ENCODE measurements at places on chromosomes 2 and 18.

GRCh38 chr2:112692495-112692911 is 28.3 kb upstream of the NT5DC4 start:
- DNase-seq, result peak; percentile 24

DNA sequence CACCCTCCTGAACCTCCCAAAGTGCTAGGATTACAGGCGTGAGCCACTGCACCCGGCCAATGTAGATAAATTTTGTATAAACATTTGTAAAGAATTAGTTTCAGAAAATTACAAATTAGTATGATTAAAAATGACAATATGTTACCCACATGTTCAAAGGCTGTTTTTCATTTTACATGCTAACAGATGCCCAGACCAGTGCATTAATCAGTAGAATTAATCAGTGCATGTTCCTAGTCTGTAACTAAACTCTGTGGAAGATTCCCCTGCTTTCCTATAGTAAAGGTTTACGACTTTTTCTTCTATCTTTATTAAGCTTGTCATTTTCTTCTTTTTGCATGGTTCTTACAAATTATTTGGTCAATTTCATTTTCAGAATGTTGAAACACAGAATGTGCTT is 65.8 kb downstream of the UGGT1 start:
- no peak for DNase-seq

- no peak for DNase-seq
Measured at GRCh38 chr18:76459312-76459686, 35.7 kb downstream of the ZNF516 start.

GRCh38 chr2:151947813-151948165 is 119.6 kb upstream of the ARL5A start:
- DNase-seq, result no peak

DNA sequence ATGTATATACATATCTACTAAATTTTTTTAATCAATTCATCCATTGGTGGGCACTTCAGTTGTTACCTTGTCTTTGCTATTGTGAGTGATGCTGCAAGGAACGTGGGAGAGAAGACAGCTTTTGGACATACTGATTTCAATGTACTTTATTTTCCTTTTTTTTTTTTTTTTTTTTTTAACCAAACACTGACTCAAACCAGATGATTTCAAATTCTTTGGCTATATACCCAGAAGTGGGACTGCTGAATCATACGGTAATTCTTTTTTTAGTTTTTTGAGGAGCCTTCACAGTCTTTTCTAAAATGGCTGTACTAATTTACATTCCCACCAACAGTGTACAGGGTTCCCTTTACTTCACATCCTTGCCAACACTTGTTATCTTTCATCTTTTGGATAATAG is 204.7 kb downstream of the INSIG2 start:
- no peak for DNase-seq

GRCh38 chr2:33011941-33012340 is 65.2 kb downstream of the LTBP1 start:
- no peak for DNase-seq

GRCh38 chr2:28463211-28463816 is 32.5 kb upstream of the PLB1 start:
- DNase-seq, result no peak

DNA sequence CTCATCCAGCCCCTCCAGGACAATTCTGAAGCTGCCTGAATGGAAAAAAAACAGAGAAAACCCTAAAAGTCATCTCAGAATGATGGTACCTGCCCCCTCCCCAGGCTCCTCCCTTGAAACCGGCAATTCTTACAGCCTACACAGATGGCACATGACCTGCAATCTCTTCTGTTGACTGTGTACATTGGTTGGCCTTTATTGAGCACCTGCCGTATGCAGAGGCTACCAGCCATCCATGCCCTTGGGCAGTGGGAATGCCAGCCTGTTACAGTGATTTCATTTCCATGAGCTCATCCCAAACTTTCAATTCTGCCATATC is 57.1 kb downstream of the EMX1 start:
- no peak for DNase-seq

GRCh38 chr2:170468557-170468956 is 246.6 kb upstream of the SP5 start:
- DNase-seq, result no peak

- DNase-seq, result no peak
Measured at GRCh38 chr2:121828281-121828731, 72.9 kb downstream of the TSN start.

GRCh38 chr2:207926989-207927300 is 98.4 kb downstream of the PLEKHM3 start:
- DNase-seq, result no peak

- DNase-seq, result no peak
Measured at GRCh38 chr2:79906139-79906890, 393.5 kb downstream of the CTNNA2 start.

- DNase-seq, result no peak
Measured at GRCh38 chr2:128513961-128514283, 195.3 kb upstream of the HS6ST1 start.

GRCh38 chr2:148675708-148676107 is 31.2 kb downstream of the EPC2 start:
- DNase-seq, result no peak

- DNase-seq, result no peak
Measured at GRCh38 chr2:168490946-168491605, 35.0 kb downstream of the CERS6 start.

- DNase-seq, result no peak
Measured at GRCh38 chr2:129907256-129907998, 72.0 kb upstream of the RAB6C start.

Data from activated CD4-positive, alpha-beta T cell treated with anti-CD3 and anti-CD28 coated beads for 24 hours (primary cell).